ENCODE measurements at places on chromosomes 7 and 10. TPM values are rescaled to one million over a fixed set of nuclear protein-coding genes. Genes with fewer than 3 reads are reported as not detected.

The UFSP1 gene
- total RNA-seq: 3.0 TPM

The GATA3 gene
- total RNA-seq: not detected

The ALOX5 gene
- 25.3 TPM for total RNA-seq

The TUBGCP2 gene
- 33.5 TPM for total RNA-seq

The OR2A12 gene
- not detected for total RNA-seq

The ADAM12 gene
- total RNA-seq: 0.14 TPM

DNA sequence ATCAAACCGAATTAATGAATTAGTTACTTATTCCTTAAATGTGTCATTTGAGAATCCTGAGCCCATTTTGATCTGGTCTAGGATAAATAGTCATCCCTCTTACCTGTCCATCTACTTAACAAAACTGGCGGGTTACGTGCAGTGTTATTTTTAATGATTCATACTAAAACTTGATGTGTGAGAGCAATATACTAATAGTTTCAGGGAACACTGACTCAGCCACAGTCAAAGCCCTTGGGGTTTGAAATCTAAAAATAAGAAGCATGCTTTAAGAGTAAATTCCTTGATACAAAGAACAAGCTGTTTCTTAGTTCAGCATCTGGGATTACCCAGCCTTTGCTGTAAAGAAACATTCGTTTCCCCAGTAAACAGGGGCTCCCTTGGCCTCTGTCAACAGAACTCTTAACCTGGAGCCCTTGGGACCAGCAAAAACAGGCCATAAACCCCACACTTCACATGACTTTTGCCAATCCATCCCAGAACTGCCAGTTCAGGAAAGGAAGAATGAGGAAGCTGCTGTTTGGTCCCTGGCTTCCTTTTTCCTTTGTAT is 370.6 kb upstream of the IGFBP3 start:
- H3K27me3 ChIP-seq: no peaks in the 10 kb centered on the region
- no peaks in the 10 kb centered on the region for H3K36me3 ChIP-seq
- no peak overlapping the region for H3K4me3 ChIP-seq
- no peaks in the 10 kb centered on the region for H3K4me1 ChIP-seq
- H3K27ac ChIP-seq: no peak overlapping the region

DNA sequence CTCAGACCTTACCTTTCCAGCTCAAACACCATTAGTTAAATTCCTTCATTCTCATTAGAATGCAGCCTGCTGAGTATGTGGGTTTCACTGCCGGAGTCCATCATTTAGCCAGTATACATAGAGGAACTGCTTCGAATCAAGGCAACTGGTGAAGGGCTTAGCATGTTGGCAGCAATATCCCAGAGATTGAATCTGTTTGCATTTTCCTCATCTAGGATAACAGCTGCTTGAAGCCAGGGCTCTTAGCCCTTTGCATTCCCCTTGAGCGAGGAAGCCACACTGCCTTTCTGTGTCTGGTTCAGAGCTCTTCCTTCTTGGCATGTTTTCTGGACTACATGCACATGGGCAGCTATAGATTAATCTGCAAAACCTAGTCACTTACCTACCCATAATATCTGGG is 14.7 kb downstream of the NODAL start:
- H3K27ac ChIP-seq: no peak overlapping the region
- H3K27me3 ChIP-seq: no peaks in the 10 kb centered on the region
- no peak overlapping the region for H3K4me3 ChIP-seq
- H3K36me3 ChIP-seq: peaks cover 52% of the 10 kb centered on the region
- H3K4me1 ChIP-seq: peaks cover 43% of the 10 kb centered on the region

DNA sequence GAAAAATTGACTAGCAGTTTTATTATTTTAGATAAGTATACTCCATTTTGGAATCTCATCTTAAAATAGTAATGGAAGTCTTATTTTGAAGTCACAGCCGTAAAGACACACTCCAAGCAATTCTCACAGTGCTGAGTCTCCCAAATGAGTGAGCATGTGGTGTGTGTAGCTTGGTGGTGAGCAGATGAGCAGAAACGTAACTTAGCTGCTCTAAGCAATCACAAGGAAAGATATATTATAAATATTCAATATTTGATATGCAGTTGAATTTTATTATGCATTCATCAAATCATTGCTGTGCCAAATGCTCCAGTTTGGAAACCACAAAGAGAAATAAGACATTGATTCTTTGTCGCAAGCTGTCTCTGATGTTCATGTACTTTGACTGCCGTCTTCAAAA is 61.2 kb downstream of the CSTF2T start:
- no peaks in the 10 kb centered on the region for H3K27me3 ChIP-seq
- H3K4me3 ChIP-seq: no peak overlapping the region
- H3K27ac ChIP-seq: no peak overlapping the region
- no peaks in the 10 kb centered on the region for H3K4me1 ChIP-seq
- DNase-seq: no peak
- H3K36me3 ChIP-seq: no peaks in the 10 kb centered on the region

DNA sequence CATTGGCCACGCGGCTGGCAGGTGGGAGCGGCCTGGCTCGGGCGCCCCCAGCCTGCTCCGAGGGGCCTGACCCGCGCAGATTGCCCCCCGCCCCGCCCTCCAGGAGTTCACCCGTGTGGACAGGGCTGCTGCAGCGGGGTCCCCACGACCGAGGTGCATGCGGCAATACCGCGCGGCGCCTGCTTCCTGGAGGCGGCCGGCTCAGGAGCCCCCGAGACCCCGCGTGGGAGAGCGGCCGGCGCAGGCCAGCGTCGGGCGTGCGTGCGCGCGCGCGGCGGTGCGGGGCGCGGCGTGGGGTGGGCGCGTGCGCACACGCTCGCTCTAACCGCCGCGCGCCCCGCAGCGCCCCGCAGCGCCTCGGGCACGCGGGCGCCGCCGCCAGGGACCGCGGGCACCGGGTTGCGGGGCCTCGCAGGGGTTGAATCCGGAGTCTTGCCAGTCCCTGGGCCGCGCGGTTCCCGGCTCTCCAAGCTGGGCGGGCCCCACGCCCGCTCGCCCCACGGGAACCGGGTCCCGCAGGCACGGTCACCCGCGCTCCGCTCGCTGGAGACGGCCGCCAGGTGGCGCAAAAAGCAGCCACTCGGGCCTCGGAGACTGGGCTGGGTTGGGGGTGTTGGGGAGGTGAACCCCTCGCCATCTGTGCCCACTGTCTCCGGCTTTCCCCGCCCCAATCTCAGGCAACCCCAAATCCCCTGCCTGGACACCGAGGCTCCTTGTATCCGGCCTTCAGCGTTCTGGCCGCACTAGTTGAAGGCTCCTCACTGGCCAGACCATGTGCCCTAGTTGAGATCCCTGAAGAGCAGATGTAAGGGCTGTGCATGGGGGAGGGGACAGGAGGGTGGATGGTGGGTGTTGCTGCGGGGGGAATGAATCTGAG is 1.3 kb upstream of the ACHE start:
- no peaks in the 10 kb centered on the region for H3K4me1 ChIP-seq
- peaks cover 67% of the 10 kb centered on the region for H3K27me3 ChIP-seq
- peak overlapping the region; percentile 39 for H3K4me3 ChIP-seq
- no peak for DNase-seq
- H3K27ac ChIP-seq: no peak overlapping the region

GRCh38 chr10:71770789-71771188 is 2.5 kb downstream of the VSIR start:
- H3K27me3 ChIP-seq: no peaks in the 10 kb centered on the region
- H3K36me3 ChIP-seq: no peaks in the 10 kb centered on the region
- H3K27ac ChIP-seq: peak overlapping the region; percentile 98
- DNase-seq: peak; percentile 83
- H3K4me3 ChIP-seq: peak overlapping the region; percentile 67

GRCh38 chr10:91012502-91012901 is 91.6 kb upstream of the ANKRD1 start:
- H3K4me3 ChIP-seq: no peak overlapping the region
- H3K27me3 ChIP-seq: no peaks in the 10 kb centered on the region
- H3K4me1 ChIP-seq: no peaks in the 10 kb centered on the region
- no peak for DNase-seq

- H3K36me3 ChIP-seq: peaks cover 11% of the 10 kb centered on the region
- H3K4me3 ChIP-seq: no peak overlapping the region
- DNase-seq: no peak
- H3K27me3 ChIP-seq: no peaks in the 10 kb centered on the region
- peak overlapping the region; percentile 77 for H3K27ac ChIP-seq
Observed at GRCh38 chr7:134875867-134876266, 96.4 kb downstream of the CALD1 start.

- no peaks in the 10 kb centered on the region for H3K27me3 ChIP-seq
- H3K4me3 ChIP-seq: no peak overlapping the region
- H3K27ac ChIP-seq: no peak overlapping the region
- no peaks in the 10 kb centered on the region for H3K4me1 ChIP-seq
Observed at GRCh38 chr7:133572087-133572486, 319.2 kb downstream of the EXOC4 start.

DNA sequence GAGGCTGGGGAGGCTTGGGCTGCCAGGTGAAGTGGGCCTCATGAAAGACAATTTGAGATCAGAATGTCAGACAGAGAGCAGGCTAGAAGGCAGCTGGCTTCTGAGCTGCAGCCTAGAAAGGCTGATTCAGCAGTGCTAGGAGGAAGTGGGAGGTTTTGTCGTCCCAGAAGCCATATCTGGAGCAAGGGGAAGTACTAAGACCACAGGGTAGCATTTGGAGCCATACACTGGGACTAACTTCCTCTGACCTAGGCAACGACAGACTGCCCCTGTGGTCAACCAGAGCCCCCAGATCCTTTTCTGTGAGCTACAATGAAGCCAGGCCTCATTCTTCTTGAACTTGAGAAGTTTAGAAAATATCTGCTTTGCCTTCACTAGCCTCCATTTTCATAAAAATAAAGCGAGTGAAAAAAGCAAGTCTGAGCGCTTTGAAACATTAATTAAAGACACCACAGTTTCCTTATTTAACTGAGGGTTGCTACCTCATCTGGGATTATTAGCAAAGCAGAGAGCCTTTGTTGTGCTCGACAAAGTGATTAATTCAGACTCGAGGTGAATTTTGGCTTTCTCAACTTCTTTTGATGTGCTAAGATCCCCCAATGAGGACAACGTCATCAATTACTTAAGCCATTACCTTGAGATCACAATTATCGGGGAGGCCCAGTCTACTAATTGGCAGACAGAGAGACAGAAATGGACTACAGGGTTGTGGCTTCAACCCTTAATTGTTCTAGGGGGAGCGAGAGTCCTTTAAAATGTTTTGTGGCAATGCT is 26.6 kb downstream of the TBXAS1 start:
- DNase-seq: no peak
- H3K4me1 ChIP-seq: no peaks in the 10 kb centered on the region
- H3K36me3 ChIP-seq: no peaks in the 10 kb centered on the region
- no peaks in the 10 kb centered on the region for H3K27me3 ChIP-seq
- H3K4me3 ChIP-seq: no peak overlapping the region

GRCh38 chr7:29337546-29338116 is 143.1 kb downstream of the CHN2 start:
- DNase-seq: no peak
- H3K4me3 ChIP-seq: no peak overlapping the region
- no peak overlapping the region for H3K27ac ChIP-seq
- H3K36me3 ChIP-seq: no peaks in the 10 kb centered on the region
- H3K27me3 ChIP-seq: no peaks in the 10 kb centered on the region

DNA sequence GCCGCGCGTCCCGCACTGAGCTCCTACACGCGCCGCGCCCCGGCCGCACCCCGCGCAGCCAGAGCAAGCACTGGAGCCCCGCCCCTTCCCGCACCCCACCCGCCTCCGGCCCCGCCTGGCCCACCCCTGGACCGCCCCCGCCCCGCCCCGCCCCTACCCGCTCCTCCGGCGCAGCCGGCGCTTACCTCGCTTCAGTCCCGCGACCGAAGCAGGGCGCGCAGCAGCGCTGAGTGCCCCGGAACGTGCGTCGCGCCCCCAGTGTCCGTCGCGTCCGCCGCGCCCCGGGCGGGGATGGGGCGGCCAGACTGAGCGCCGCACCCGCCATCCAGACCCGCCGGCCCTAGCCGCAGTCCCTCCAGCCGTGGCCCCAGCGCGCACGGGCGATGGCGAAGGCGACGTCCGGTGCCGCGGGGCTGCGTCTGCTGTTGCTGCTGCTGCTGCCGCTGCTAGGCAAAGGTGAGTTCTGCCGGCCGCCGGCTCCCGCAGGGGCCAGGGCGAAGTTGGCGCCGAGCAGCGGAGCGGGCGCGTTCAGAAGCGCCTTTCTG is at the start of gene RET:
Gene RET, plus strand, starts transcription at position 194 of the 545 bp plus-strand sequence. Its CDS starts 190 bp downstream, at position 384.
- H3K27me3 ChIP-seq: peaks cover 34% of the 10 kb centered on the region
